ENCODE measurements at places on chromosomes 5 and 9.

- DNase-seq, result no peak
Measured at GRCh38 chr9:103319979-103320378, 324.8 kb downstream of the CYLC2 start.

GRCh38 chr5:39503155-39503554 is 78.4 kb upstream of the DAB2 start:
- no peak for DNase-seq

DNA sequence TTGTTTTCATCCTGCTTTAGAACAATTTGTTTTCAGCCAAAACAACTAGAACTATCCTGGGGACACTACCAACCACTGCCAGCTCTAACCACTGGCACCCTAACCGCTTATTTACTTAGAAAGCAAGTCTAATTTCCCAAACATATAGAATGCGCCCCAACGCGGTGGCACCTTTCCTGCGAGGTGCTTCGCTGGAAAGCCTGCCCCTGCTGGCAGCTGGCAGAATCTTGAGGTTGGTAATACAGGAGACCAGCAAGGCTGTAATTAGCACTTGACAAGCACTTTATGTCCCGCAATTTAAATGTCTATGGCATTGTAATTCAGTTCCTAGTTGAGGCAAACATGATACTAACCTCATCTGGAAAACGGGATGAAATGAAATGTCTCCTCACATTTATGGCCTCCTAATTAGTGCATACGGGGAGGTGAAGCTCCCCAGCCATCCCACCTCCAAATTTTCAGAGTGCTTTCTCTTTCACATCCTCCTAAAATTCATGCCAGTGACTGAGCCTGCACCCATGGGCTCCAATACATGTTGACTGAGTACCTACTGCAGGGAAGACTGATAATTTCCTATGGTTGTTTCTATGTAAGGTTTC is 30.4 kb downstream of the GABBR2 start:
- DNase-seq, result no peak

DNA sequence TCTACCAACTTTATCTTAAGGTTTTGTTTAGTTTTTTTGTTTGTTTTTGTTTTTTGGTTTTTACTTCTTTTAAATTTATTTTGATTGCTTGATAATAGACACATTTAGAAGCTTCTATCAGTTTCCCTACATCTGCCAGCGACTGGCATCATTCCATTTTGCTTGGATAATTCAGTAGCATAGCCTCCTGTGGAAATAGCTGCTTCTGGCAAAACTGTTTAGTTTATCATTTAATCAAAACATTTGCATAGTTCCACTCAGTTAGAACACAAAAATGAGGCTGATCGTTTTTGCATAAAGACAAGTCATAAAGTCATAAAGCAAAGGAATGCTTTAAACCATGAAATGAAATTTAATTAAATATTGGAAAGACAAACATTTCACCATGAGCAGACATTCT is 133.7 kb upstream of the NFIL3 start:
- DNase-seq, result no peak

- DNase-seq, result no peak
Measured at GRCh38 chr5:145924849-145925248, 11.5 kb upstream of the SH3RF2 start.

DNA sequence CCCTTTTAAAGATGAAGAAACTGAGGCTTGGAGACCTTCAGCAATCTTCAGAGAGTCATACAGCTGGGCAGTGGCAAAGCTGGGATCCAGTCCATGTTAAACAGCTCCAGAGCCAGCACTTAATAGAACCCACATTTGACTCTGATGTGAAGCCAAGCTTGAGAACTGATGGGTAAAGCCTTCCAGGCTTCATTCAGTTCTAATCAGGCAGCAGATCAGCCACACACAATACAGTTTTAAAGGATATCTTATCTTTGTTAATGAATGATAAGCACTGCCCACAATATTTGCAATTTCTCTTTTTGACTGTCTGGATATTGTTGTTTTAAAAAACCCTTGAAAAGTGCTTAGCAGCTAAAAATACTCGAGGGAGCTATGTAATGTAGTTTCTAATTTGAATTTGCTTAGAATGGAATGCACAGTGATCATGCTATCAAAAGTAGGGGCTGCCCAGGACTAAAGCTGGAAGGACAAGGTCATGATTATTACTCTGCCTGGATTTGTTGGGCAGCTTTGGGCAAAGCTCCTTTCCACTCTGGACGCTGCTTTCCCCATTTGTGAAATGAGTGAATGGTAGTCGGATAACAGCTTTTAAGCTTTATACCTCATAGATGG is 31.3 kb upstream of the HTR4 start:
- no peak for DNase-seq

GRCh38 chr5:166803058-166803457 is 1488.4 kb upstream of the WWC1 start:
- DNase-seq, result no peak

DNA sequence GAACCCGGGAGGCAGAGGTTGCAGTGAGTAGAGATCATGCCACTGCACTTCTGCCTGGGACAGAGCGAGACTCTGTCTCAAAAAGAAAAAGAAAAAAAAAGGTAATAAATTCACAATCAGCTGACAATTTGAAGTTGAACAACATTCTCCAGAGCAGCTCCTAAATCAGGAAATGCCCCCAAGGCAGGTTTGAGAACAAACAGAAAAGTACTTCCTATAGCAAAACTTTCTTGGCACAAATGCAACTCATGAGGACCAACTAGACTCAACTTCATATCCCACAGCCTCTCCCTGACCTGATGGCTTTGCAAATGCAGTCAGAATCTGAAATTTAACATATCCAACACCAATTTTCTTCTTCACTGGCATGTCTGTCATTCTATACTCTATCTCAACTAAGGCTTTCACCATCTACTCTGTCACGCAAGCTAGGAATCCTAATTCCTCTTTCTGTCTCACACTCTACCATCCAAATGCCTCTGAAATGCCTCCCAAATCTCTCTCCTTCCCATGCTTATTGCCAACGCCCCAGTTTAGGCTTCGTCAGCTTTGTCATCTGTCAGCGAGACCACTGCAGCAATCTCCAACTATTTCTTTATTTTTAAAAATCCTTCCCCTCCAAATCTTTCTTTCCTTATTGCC is 113.3 kb downstream of the MAPKAP1 start:
- DNase-seq, result no peak

DNA sequence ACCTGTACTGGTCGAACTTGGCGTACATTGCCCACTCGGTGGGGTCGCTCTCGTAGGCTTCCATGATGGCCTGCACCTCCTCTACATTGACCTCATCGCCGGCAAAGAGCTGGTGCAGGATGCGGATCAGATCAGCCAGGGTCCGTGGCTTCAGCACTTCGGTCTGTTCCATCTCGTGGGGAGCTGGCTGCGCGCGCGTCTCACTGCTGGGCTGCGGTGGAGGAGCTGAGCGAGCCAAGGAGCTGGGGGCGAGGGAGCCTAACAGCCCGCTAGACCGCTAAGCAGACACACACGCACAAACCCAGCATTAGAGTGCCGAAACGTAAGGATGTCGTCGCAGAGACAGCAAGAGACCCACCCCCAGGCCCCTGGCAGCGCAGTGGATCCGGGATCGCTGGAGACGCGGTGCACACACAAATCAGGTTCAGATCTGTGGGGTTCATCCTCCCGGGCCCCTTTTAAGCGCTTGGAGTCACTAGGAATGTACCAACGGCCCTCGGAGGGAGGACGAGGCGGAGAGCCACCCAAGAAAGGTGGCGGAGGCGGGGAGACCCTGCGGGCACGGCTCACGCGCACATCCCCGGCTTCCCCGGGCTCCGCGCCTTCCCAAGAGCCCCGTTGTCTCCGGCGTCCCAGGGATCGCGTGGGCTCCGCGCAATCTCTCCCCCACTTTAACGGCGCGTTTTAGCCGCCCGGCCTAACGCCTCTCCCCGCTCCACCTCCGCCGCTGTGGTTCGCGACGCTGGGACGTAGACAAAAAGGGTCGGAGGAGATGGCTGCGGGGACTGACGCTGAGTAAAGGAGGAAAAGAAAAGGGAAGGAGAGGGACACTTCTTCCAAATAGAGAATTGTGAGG is at the start of gene CDO1:
Gene CDO1 (minus strand): TSS at position 434 of the 856 bp plus-strand sequence. CDS start 262 bp downstream, at position 172.
- DNase-seq, result no peak

- no peak for DNase-seq
Measured at GRCh38 chr5:11525020-11525419, 379.2 kb downstream of the CTNND2 start.

DNA sequence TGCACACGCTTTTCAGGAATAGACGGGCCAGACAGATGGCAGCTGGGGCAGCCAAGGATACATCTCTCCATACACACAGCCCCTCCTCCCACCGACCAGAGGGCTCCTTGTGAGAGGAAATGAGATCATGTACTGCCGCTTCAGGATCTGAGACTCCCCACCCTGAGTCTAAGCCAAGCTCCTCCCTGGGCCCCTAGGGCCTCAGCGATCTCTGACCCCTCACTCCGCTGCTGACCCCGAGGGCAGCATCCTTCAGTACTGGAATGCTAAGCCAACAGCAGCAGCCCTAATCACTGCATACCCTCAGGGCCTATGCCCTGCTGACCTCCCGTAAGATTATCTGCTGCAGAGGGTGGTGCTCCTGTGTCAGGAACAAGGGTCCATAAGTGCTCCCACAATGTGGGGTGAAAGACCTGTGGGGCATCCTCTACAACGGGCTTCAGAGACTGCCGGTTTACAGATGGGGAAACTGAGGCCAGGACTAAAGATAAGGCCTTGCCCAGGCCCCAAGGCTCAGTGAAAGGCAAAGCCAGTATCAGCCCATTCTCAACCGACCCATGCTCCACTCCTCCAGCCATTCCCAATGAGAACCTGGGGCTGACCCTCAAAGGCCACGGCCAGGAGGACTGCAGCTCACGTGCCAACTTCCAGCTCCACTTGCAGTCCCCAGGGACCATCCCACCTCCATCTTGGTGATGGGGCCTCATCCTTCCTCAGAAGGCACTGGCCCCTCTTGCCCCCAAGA is 37.5 kb downstream of the BICD2 start:
- no peak for DNase-seq

- DNase-seq, result peak; percentile 42
Measured at GRCh38 chr5:95861864-95862561, 39.5 kb upstream of the GLRX start.

GRCh38 chr5:163248333-163248732 is 189.1 kb upstream of the CCNG1 start:
- DNase-seq, result no peak

DNA sequence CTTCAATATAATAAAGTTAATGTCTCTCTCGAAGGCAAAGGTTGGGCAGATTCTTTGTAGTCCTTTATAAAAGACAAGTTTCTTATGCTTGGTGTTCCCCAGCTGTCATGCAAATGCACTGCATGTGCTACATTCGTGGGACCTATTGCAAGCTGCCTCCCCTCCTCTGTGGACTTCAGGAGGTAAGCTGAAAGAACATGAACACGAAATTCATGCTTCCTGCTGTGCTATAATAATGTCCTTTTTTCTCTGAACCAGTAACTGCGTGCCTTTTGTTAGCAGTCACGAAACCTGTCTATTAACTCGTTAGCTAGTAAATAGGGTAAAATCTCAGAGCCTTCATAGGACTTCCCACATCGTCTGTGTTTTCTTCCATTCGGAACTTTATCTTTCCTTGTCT is 363.5 kb downstream of the CDH9 start:
- no peak for DNase-seq

GRCh38 chr5:90549729-90550275 is 8.8 kb upstream of the ADGRV1 start:
- DNase-seq, result no peak

DNA sequence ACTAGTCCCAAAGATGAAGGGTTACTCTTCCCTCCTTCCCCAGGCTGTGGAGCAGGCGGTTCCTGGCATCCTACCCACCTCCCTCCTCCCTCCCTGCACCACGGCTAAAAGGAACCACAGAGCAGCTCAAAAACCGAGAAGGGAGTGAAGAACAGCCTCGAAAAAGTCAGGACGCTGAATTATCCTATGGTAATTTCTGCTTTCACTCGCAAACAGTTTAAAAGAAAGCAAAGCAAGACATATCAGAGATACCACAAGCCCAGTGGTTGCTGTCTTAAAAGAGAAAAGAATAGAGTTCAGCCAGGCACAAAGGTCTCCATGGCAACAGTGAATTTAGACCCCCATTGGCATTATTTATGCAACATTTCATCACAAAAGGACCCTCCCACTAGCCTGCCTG is 315.4 kb downstream of the CTNND2 start:
- no peak for DNase-seq

GRCh38 chr9:129455151-129455995 is 165.5 kb downstream of the C9orf50 start:
- DNase-seq, result no peak

GRCh38 chr9:85528142-85528541 is 213.6 kb downstream of the AGTPBP1 start:
- no peak for DNase-seq

DNA sequence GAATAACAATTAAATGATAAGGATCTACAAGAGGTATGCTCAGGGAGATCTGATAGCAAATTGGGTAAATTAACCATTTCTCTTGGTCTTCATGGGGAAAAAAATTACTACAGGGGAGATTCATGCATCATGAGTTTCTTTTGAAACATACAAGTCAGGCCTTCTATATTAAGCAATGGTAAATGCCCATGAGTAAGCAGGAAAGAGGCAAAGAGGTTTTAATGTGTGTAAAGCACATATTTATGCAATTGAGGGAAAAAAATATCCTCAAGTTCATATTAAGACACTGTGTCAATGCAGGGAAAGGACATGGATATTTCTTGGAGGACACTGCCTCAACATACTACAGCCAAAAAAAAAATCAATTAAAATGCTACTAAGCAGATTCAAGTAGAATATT is 73.4 kb upstream of the NR4A3 start:
- DNase-seq, result no peak

DNA sequence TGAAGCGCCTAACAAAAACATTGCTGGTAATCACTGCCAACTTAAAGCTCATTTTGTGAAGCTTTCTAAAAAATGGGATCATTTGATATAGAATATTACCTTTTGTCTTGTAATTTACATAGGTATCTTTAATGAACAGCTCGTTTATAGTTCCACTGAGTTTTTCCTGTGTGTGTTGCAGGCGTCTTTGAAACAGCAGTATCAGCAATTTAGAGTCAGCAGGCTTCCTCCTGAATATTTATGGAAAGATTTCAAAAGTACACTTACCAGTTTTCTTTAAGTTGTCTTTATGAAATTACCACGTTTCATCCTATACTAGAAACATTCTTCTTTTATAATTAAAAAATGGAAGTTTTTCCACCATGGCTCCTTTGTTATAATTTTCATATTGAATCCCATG is 140.3 kb upstream of the GRIN3A start:
- no peak for DNase-seq

GRCh38 chr9:21267485-21268346 is 27.9 kb upstream of the IFNA14 start:
- no peak for DNase-seq

GRCh38 chr5:132072528-132072927 is 1.1 kb upstream of the CSF2 start:
- DNase-seq, result no peak

GRCh38 chr5:147510885-147511284 is 1.0 kb upstream of the DPYSL3 start:
- no peak for DNase-seq

Data from CD4-positive, alpha-beta T cell treated with Interleukin-17A for 4 hours (primary cell).